ENCODE measurements at places on chromosomes 1 and 21.
A peak's percentile ranks its signal among the peaks of the same experiment; 100 is the strongest.

- no peak for DNase-seq
Measured at GRCh38 chr1:197695961-197696360, 79.3 kb downstream of the DENND1B start.

- no peak for DNase-seq
Measured at GRCh38 chr1:229295745-229296144, 24.8 kb downstream of the RAB4A start.

- no peak for DNase-seq
Measured at GRCh38 chr1:203464226-203464625, 11.4 kb upstream of the PRELP start.

- no peak for DNase-seq
Measured at GRCh38 chr1:85607126-85607920, 26.8 kb downstream of the CCN1 start.

- no peak for DNase-seq
Measured at GRCh38 chr1:56545711-56546110, 33.7 kb downstream of the PLPP3 start.

- no peak for DNase-seq
Measured at GRCh38 chr1:197140121-197140520, 6.3 kb downstream of the ASPM start.

DNA sequence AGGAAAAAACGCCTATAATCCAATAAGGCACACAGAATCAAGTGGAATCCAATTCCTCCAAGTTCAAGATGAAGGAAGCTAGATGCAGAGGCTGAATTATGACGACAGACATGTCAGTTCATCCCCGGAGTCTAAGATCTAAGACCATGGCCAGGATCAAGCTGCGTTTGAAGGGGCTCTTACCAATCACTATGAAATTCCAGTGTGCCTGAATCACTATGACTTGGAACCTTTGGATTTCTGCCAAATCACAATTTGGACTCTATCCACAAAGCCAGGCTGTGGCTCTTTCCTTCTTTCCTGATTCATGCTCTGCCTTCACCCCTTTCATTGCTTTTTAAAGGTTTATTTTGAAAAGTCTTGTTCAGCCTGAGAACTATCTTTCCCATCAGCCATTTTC lies 17.1 kb downstream of the OLIG2 start:
- no peak for DNase-seq

- DNase-seq = no peak
Measured at GRCh38 chr1:45787905-45788304, 15.5 kb upstream of the MAST2 start.

GRCh38 chr1:161954466-161954865 lies 69.2 kb downstream of the OLFML2B start:
- DNase-seq = no peak

- DNase-seq = peak; percentile 28
Measured at GRCh38 chr21:42991992-42992740, 17.8 kb downstream of the PKNOX1 start.

GRCh38 chr1:36115931-36116330 lies 9.1 kb downstream of the COL8A2 start:
- peak; percentile 28 for DNase-seq

DNA sequence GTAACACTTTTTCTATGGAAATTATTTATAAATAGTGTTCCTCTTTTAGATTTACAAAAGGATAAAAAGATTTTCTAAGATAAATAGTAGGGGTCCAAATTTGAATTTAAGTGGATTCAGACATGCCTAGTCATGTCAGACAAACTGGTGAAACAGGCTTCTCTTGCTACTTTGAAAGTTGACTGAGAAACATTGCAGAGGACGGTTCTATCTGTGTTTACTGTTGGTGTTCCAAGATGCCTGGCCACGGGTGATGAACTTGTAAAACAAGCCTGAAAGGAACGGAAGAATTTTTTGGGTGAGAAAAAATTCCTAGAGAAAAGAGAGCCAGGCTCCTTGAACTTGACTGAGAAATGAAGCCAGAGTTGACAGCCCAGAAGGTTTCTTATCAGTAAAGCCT lies 2.2 kb downstream of the KRTAP19-1 start:
- no peak for DNase-seq

DNA sequence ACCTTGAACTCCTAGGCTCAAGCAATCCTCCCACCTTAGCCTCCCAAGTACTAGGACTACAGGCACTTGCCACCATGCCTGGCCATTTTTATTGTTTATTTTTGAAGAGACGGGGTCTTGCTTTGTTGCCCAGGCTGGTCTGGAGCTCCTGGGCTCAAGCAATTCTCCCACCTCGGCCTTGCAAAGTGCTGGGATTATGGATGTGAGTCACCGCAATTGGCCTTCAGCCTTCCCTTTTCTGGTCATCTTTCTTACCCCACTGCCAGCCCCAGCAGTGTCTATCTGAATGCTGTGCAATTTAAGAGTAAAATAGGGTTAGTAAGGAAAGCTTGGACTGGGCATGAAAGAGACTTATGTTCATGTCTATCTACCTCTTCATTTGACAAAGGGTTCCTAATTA lies 6.1 kb upstream of the KLF17 start:
- DNase-seq = no peak

GRCh38 chr1:211370669-211371068 lies 44.0 kb downstream of the TRAF5 start:
- DNase-seq = no peak

DNA sequence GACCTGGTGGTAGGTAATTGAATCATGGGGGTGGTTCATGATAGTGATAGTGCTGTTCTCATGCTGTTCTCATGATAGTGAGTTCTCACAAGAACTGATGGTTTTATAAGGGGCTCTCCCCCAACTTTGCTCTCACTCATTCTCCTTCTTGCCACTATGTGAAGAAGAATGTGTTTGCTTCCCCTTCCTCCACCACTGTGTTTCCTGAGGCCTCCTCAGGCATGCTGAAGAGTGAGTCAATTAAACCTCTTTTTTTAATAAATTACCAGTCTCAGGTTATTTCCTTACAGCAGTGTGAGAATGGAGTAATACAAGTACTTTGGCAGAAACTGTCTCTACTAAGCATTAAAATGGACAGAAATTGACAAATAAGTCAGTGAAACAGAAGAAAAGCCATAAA lies 21.6 kb downstream of the RAB3GAP2 start:
- no peak for DNase-seq

- DNase-seq = no peak
Measured at GRCh38 chr1:48695161-48695560, 81.5 kb downstream of the BEND5 start.

DNA sequence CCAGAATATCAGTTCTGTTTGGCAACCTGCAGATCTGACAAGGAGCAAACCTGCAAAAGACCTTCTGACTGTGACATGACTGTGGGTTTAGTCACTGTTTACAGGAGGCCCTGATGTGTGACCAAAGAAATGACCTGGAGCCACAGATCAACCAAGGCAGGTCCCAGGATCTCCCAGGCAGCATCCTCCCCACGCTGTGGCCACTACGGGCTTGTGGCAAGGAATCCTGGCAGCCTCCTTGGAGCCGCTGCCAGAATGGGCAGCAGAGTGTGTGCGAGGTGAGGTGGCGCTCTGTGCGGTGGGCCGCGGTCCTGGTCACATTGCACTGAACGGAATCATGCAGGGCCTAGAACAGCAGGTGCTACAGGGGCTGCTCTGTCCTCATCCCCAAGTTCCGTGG lies 15.9 kb downstream of the MCM3AP start:
- no peak for DNase-seq

- no peak for DNase-seq
Measured at GRCh38 chr21:33980276-33980916, 64.8 kb upstream of the ATP5PO start.

DNA sequence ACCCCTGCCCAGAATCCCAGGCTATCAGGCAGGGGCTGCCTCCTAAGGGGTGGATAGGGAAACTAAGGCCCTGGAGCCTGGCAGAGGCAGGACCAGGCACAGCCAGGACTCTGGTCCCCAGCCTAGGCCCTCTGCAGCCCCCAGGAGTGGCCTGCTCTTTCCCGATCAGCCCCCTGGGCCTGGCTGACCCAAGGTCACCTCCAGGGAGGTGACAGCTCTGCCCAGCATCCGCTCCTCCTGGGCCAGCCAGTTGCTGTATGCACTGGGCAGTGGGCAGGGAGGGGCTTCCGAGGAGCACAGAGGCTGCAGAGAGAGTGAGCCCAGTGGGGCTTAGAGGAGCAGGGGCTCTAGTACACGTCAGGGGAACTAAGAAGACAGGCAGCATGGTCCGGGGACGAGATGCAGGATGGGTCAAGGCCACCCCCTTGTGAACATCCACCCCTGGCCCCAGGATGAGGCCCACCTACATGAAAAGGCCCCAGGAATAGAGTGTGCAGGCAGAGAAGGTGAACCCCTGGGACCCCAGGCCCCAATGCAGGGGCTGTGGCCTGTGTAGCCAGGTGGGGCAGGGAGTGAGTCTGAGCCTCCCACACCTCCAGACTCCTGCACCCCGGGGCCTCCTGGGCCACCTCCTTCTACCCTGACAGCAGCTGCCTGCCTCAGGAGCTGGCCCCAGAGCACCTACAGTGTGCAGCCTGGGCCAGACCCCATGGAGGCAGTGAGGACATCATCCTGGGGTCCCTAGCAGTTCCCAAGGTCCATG lies 32.8 kb downstream of the WNT9A start:
- DNase-seq = no peak

GRCh38 chr1:39711966-39712340 lies 20.7 kb upstream of the HPCAL4 start:
- DNase-seq = no peak

DNA sequence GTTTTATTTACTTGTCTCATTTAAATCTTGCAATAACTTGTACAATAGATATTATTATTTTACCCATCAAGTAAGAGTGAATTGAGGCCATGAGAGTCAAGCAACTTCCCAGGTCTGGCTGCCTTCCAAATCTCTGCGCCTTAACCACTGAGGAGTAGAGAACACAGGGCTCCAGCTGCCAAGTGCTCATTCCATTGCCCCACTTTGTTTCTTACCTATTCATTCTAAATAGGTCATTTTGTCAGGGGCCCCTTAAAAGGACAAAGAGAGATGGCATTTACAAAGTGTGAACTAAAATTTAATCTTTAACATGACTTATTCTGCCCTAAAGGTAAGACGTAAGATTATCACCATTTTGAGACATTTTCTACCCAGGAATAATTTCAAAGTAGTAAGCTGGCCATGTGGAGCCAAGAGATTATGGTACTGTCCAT lies 3.5 kb downstream of the PPP1R15B start:
- no peak for DNase-seq

- no peak for DNase-seq
Measured at GRCh38 chr1:101738475-101738874, 258.3 kb downstream of the OLFM3 start.

DNA sequence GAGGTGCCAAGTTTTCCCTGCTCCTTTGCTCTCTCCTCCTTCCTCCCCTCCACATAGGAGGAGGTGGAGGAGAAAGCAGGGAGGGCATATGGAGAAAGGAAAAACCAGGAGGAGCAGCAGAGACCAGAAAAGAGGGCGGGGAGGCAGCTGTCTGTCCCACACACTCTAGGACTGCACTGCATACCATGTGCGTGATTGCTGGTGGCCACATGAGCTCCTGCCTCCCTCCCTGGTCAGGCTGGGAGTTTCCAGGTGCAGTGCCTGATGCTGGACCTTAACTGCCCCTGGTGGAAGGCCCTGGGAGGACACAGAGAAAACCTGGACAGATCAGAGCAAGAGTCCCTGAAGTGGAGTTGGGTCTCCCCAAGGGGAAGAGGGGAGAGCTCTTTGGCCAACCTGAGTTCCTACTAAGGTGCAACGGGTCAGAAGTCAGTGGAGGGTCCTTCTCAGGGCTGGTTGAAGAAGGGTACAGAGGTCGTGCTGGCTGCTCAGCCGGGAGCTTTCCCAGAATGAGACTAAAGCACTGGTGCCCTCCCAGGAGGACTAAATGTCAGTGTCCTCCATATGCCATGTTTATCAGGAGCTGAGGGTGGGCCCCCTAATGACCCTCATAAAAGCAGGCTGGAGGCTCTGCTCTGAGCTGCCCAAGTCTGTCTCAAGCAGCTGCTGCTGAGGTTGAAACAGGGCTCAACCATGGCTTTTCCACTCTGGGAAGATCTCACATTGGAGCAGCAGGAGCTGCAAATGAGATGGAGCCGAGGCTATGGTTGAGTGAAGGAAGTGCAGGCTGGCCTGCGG lies 3.5 kb upstream of the LGR6 start:
- DNase-seq = no peak

- no peak for DNase-seq
Measured at GRCh38 chr1:224683936-224684335, 67.8 kb downstream of the CNIH3 start.

DNA sequence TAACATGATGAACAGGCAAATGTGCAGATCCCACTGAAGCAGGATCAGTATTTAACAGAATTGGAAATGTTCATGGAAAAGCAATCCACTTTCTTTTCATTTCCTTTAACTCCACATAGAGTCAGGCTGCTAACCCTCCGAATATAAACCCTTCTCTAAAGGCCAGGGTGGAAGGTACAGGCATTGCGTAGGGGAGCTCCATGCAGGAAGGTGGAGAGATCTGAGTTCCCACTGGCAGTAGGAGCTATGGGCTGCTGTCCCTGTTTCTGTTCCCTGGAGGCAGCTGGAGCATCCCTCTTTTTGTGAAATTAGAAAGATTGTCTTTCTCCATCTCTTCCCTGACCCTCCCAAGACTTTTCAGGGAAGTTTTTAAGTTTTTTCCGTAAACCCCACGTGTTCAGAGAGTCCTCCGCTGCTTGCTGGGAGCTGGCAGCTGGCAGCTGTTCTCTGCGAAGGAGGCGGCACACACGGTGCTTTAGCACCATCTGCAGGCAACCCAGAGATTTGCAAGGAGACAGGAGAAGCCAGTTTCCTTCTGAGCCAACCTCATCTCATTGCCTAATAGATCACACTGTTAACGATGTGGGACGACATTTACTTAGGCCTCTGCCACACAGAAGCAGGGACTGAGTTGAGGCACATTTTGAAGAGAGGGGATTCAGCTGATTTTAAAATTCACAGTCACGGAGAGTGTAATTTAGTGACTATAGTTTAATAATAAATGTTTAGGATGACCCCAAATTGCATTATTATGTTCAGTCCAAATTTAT lies 55.4 kb upstream of the HOOK1 start:
- DNase-seq = peak; percentile 78

GRCh38 chr1:23242414-23242813 lies 25.1 kb upstream of the HTR1D start:
- no peak for DNase-seq

GRCh38 chr1:183164963-183165362 lies 21.1 kb upstream of the LAMC2 start:
- no peak for DNase-seq

DNA sequence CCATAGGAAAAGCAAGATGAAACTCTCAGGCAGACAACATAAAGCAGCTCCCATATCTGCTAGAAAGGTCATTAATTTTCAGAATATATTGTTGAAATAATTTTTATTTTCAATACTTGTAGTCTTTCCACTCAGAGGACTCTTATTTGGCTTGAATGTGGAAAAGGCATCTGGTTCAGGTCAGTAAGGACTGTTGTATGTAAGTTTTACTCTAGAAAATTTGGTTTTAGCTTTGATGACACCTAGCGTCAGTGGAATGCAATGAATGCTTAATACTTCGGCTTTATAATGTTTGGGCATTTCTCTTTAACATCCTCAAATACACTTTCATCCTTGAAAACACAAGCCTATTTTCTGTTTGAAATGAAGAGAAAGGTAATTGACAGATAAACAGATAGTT lies 63.3 kb downstream of the LRRC40 start:
- DNase-seq = no peak

GRCh38 chr1:44076066-44076465 lies 42.6 kb upstream of the KLF17 start:
- no peak for DNase-seq
